NCI-H526 (cell line): ENCODE measurements at places on chromosomes 12 and 14.

DNA sequence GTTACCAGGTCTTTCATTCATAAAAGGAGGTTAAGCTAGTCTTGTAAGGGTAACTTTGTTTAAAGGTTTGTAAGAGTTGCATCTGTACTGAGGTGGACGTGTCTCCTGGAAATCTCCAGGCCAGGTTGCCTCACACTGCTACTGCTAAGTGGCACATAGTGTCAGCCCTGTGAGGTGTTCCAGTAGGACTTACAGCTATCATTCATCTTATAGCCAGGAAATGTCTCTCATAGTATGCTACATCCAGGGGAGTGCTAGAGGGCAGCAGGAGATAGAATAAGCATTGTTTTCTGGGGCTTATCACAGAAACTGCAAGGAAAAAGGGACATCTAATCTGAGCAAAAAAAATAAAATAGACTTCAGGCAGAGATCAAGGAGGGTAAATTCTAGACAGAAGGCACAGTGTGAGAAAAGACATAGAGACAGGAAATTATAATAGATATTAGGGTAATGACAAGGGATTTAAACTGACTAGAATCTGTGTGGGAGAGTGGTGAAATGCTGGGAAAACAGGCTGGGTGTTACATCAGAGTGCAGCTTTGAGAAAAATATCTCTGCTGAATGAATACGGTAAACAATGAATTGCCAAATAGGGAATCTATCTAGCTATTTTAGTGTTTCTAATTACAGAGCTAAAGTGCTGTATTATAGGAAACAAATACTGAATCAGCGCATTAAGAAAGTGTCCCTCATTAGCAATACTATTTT is 205.1 kb upstream of the ABCD2 start:
- no peak for DNase-seq

DNA sequence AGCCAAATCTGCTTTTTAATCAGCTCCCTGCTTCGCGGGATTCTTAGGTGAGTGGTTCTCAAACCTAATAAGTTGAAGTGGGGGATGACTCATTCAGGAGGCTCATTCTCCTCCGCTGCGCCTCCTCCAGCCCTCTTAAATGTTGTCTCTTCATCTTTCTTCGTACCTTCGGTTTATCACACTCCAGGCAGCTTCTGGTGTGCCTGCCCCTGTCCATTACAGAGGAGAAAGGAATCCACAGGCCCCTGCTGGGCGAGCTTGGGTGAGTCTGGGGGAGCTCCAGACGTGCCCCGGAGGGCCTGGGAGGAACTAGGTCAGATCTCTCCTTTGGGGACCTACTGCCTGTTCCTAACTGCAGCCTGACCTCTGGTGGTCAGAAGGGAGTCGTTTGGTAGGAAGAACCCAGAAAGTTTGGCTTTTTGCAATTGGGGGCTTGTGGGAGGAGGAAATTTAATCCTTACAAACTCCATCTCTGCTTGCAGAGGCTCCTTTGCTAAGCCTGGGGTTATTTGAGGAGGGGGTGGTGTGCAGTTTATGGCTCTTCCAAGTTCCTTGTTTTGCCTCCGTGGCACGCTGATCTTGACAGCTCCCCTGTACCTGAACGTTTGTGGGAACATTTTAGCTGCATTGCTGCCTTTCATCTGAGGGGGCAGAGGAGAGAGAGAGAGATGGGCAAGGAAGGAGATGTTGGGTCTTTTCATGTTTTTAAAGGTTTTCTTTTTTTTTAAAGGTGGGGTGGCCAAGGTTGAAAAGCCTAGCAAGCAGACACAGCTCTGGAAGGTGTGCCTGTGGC is 84.1 kb upstream of the GNG2 start:
- peak; percentile 64 for DNase-seq

GRCh38 chr12:109393437-109394345 is 46.0 kb downstream of the MYO1H start:
- peak; percentile 64 for DNase-seq

DNA sequence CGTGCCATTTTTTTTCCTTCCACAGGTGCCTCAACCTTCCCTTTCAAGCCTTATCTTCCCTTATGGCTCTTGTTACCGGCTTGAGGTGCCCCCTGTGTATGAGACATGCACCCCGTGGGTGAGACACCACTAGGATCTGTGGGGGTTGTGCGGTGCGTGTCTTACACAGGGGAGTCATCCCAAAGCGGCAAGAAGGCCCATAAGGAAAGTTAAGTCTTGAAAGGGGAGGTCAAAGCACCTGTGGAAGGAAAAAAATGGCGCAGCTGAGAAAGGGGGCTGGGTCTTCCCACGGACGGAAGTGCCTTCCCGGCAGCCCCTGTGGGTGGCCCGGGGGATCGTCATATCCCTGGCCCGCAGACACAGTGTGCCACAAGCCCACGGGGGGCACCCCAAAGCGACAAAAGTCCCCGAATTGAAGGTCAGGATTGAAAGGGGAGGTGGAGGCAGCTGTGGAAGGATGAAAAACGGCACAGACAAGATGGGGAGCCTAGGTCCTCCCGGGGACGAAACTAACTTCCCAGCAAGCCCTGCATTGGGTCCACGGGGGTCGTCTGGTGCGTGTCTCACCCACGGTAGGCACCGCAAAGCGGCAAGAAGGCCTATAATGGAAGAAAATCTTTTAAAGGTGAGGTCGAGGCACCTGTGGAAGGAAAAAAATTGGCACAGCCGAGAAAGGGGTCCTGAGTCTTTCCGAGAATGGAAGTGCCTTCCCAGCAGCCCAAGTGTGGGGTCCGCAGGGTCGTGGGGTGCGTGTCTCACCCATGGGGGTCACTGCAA is 273.3 kb downstream of the ALG10 start:
- DNase-seq = no peak

DNA sequence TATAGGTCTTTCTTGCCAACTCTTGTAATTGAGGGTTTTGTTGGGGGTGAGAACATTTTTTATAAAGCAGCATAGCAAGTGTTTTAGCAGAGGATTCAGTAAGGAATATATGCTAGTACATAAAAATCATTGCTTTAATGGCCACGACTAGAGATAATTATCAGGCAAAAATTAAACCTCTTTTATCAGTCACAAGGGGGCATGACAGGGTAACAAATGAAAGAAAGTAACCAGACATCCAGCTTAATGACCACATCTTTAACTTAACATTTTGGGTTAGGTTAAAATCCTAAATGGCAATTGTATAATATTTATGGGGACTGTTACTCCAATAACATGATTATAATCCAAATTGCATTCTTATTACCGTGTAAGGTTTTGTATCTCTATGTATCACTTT is 119.6 kb downstream of the LRRIQ1 start:
- peak; percentile 40 for DNase-seq

GRCh38 chr14:101457301-101457935 is 103.9 kb upstream of the DIO3 start:
- DNase-seq = no peak

- DNase-seq = no peak
These were observed 158.4 kb downstream of the FBXL14 start for GRCh38 chr12:1436015-1436414.

DNA sequence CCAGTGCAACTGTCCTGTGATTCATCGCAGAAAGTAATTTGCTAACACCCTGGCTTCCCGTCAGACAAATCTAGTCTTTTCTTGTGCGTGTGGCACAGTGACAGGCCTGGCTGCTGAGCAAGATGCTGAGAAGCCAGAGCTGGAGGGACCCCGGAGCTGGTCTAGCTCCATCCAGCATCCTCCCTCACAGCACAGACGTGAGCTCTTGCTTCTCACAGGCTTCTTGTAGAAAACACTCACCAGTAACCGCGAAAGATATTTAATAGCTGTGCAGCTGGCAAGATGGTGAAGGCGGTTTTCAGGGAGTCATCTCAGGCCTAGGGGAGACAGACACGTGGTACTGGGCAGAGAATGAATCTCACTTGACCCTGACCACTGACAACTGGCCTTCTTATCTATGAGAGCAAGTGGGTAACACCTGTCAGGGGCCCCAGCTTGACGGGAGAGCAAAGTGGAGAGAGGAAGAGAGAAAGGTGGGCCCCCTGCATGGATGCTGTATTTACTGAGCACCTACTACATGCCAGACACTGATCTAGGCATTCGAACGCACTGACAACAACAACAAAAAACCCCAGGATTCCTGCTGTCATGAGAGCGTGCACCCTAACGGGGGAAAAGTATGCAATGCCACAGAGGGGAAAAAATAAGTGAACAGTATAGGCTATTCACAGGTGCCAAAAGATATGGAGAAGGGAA is 63.3 kb downstream of the CCDC88C start:
- DNase-seq = no peak

- DNase-seq = no peak
These were observed 20.1 kb upstream of the KRT80 start for GRCh38 chr12:52211716-52212585.

DNA sequence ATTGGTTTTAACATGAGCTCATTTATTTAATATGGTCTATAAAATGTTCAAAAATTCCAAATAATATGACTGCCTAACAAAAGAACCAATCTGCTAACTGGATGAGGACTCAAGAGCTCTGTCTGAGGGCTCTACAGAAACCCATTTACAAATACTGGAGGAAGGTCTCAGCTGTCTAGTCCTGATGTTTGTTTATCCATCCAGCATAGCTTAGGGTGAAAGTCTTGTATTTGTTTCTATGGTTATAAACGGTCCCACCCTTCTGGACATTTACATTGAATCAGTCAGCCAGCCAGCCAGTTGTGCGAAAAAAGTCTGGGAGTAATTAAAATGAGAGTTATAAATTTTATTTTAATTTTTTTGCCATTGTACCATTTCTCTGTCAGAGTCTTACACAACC is 220.7 kb downstream of the BMP4 start:
- peak; percentile 1 for DNase-seq

DNA sequence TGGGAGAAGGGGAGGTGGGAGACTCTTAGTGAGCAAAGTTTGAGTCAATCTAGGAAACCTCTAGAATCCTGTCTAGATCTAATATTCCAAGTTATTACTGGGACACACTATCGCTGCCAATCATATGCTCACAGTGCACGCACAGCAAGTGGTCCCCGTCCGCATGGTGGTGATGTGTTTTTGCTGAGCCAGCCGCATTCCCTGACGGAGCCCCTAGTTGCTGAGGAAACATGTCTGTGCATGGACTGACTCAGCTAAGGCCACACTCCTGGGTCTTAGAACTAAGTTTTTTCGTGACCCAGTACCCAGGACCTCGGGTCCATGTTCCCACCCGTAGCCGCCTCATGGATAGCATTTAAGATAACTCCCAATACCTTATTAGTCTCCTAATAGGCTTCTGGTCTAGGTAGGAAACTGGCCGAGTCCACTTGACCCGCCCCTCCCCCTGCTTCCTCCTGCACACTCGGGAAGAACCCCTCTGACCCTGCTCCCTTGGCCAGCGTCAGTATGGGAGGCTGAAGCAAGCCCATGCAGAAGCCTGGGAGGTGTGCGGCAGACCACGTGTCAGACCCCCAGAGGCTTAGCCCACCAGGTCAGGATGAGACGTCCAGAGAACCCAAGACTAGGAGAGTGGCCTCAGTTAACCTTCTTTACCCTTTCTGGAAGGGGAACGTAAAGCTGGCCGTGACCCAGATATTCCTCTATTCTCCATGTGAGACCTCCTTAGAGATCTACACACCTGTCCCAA is 200.5 kb downstream of the ETV6 start:
- no peak for DNase-seq

DNA sequence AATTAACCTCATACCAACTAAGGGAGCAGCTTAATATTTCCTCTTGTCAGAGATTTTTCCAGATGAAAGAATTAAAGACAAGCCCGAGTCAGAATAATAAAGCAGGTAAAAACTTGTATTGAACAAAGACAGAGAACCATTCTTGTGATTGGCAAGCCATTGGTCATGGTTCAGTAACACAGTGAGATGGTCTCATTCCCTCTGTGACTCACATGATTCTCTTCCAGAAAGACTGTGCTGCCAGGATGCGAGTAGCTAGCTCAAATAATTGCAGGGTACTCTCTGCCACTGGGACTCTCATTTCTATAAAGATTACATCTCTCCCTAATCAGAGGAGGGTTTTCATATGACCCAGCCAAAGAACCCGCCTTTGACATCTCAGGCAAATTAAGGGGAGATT is 179.4 kb downstream of the PHLDA1 start:
- DNase-seq = no peak

DNA sequence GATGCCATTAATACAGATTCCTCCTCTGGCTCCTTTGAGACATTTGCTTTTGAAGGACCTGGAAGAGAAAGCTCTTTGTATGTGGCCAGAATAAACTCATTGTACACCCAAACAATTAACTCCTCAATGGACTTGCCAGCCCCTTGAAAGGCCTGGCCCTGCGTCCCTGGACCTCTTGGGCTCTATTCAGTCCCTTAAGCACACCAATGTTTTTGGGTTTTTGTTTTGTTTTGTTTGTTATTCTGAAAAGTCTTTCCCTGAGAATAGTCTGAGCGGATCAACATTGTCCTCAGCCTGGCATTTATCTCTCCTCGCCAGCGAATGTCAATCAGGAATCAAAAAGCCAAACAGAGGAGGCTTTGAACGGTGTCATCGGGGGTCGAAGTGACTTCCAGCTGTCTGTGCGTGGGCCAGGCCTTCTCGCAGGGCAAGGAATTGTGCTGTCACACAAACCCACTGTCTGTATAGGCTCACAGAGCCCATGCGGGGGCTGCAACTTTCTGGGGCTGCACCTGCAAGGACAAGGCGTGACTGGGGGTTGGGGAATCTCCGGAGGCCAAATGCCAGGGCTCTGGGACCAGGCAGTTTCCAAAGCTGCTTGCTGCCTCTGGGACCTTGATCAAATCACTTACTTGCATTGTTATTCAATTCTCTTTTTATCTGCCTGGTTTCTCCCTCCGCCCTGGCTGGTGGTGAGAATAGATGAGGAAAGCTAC is 108.3 kb downstream of the SMOC1 start:
- DNase-seq = no peak

DNA sequence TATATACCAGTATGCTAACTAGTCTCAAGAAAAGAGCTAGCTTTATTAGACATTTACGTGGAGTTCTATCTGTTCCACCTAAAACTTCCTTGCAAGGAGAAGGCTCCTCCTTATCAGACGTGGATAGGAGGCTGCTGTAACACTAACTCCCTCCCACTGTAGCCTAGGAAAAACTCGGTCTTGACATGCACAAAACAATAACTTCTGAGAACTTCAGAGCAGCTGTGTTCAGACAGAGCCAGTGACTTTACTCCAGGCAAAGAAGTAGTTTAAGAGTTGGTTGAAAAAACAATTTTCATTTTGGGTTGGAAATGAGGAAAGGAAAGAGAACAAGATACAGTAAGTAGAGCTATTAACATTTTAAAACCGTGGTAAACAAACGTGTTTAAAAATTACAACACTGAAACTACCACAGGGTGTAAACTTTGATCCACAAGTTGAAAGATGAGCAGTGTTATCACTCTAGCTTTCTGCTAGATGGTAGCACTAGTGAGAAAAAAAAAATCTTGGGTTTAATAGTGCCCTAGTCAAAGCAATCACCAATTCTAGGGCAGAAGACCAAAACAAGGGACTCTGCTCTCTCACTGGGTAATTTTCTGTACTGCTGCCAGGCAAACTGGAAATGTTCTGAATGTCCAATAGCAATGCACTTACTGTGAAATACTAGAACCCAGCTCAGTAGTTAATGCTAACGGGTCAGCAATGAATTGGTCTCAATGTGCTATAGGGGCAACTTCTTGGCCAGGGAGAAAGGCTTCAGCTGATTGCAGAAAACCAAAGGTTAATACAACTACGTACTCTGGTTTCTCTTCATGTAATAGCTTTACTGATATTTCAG is 2.4 kb downstream of the ATF7 start:
- no peak for DNase-seq
